ENCODE measurements at places on chromosomes 16 and 17.

- no peak for DNase-seq
Observed at GRCh38 chr16:66167564-66168291, 198.8 kb upstream of the CDH5 start.

DNA sequence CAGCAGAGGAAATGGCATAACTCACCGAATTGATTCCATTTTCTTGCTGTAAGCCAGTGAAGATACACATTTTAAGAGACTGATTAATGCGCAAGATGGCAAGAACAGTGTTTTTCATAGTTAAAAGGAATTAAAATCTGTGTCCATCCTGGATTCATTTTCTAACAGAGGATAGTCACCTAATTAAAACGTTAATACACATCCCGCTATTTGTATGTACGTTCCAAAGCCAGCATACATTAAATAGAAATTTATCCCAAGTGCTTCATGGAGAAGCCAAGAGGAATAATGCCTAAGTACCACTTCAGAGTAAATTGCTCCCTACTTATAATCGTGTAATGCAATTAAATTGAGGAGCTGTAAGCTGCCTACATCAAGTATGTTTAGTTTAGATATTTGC is 49.9 kb downstream of the RBFOX1 start:
- no peak for DNase-seq

DNA sequence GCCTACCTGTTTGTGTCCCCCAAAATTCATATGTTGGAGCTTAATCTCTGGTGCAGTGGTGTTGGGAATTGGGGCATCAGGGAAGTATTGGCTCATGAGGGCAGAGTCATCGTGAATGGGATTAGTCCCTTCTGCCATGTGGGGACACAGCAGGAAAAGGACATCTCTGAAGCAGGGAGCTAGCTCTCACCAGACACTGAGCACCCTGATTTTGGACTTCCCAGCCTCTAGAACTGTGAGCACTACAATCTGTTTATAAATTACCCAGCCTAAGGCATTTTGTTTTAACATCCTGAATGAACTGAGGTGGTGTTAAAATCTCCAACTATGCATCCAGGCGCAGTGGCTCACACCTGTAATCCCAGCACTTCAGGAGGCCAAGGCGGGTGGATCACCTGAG is 206.0 kb downstream of the SEC14L1 start:
- no peak for DNase-seq

- no peak for DNase-seq
Observed at GRCh38 chr17:10793816-10794215, 10.1 kb downstream of the TMEM238L start.

- no peak for DNase-seq
Observed at GRCh38 chr16:15925631-15926030, 23.8 kb upstream of the ABCC1 start.

DNA sequence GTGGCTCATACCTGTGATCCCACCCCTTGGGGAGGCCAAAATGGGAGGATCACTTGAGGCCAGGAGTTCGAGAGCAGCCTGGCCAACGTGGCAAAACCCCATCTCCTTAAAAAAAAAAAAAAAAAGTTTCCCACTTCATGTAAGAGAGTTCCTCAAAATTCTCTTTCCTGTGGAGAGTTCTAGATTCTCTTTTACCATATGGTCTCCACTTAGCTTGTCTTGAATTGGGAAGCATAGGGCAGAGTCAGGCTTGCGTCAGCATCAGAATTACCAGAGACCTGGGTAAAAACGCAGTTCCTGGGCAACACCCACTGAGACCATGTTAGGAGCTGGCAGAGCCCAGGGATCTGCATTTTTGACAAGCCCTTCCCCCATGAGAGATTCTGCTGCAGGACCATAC is 158.4 kb downstream of the CCDC182 start:
- DNase-seq, result no peak

DNA sequence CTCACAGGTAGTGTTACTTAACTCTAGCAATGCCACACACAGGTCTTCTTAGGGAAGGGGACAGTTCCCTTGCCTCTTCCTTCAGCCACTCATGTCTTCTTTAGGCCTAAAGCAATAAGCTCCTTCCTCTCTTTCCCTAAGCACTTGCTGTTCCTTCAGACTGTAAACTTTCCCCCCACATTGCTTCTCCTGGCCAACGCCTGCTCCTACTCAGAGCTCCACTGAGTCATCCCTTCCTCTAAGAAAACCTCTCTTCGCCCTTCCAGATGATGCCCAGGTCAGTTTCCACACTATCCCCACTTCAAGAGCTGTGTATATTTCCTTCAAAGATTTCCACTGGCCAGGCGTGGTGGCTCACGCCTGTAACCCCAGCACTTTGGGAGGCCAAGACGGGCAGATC is 12.5 kb upstream of the EPOP start:
- DNase-seq, result no peak

GRCh38 chr16:65829076-65829475 is 537.4 kb upstream of the CDH5 start:
- DNase-seq, result no peak

DNA sequence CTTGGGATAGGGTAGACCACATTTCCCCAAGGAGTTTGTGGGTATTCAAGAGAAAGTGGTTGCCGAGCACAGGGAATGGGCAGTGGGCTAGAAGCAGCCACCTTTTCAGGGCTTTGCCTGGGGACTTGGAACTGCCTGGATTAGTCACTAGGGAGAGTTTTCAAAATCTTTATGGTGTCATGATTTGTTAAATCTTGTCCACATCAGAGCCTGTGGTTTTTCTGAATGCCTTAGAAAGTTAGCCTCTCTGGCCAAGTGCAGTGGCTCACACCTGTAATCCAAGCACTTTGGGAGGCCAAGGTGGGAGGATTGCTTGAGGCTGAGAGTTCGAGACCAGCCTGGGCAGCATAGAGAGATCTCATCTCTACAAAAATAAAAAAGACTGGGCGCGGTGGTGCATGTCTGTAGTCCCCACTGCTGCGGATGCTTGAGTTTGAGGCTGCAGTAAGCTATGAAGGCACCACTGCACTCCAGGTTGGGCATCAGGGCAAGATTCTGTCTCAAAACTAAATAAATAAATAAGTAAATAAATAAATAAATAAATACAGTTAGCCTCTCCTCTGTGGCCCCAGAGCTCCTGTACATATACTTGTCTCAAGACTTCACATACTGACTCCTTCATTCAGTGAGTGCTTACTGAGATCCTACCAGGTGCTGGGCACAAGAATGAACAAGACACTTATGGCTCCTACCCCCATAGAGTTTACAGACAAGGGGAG is 76.3 kb upstream of the HNF1B start:
- DNase-seq, result no peak

DNA sequence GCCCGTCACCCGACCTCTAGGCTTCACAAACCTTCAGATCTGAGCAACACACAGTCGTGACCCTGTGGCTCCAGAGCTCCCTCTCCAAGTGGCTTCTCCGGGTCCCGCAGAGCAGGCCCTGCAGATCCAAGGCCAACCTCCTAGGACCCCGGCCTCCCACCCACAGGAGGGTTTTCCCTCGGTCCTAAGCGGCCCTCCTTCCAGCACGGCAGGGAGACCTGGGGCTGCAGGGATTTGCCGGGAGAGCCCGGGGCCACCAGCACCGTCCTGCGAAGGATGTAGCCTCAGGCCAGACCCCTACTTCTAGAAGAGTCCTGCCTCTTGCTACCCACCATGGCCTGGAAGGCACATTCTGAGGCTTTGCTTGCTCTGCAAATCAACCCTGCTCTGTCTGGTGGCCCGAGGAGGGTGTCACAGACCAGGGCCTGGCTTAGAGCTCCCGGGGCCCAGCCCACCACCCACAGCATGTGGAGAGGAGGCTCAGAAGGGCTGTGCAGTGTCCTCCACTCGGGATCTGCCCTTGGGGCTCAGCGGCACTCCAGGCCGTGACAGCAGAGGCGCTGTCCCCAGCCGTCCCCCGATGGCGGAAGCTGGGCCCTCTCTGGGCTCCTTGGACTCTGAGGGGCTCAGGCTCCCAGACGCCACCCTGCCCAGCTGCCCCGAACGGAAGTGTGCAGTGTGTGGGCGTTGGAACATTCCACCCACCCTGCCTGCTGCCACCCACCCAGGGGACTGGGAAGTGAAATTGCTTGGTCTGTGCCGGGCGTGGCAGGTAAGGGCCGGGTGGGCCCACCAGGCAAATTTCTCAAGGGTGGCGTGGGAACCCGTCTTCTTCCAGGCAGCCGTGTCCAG is 28.8 kb upstream of the ACSF3 start:
- no peak for DNase-seq

DNA sequence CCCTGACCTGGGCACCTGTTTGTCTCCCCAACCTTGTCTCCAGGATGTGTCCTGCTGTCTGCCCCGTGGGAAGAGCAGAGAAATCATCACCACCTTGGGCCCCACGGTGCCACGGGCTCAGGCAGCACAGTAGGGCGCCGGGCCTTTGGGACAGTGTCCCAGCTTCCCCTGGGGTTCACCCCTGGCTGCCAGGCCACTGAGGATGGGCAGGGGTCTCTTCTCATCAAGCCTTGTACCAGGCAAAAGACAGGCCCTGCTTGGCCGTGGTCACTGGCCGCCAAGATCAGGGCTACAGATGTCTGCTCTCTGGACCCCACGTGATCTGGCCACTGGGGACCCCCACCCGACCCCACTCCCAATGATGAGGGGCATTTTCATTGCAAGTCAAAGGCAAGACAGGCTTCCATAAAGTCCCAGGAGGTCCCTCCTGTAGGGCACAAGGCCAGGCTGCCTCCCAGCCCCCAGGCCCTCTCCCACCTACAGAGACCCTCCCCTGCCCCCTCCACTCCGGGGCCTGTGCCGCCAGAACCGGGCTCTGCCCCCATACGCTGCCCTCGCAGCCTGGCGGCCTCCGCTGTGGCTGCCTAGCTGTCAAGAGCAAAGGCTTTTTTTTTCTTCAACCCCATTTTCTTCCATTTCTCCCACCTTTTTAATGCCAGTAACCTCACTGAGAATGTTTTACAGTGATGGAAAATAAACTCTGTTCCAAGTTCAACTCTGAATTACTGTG is 14.5 kb downstream of the DNAAF8 start:
- no peak for DNase-seq

GRCh38 chr16:29909391-29909790 is 9.1 kb downstream of the ASPHD1 start:
- no peak for DNase-seq

- DNase-seq, result no peak
Observed at GRCh38 chr16:4257646-4258556, 14.9 kb downstream of the TFAP4 start.

GRCh38 chr17:56141046-56141839 is 12.0 kb upstream of the ANKFN1 start:
- no peak for DNase-seq

- DNase-seq, result no peak
Observed at GRCh38 chr17:18028114-18028951, 10.6 kb downstream of the ATPAF2 start.

DNA sequence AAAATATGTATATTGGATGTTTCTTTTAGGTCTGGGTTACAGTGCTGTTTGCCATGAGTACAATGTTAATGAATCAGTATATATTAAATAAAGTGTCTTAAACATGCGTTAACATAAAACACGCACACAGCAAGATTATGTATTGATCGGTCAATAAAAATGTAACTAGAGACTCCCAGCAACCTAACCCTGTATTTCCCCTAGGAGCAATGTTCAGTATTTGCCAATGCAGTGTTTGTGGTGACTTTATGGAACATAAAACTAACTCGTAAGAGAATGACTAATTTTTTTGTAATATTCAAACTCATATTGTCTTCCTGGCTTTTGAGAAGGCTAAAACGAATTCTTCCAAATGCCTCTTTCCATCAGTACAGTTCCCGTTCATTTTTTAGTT is 22.5 kb downstream of the PRKAR1A start:
- DNase-seq, result no peak

GRCh38 chr16:17359788-17360390 is 110.9 kb downstream of the XYLT1 start:
- no peak for DNase-seq

GRCh38 chr17:48753794-48754499 is 25.4 kb upstream of the HOXB13 start:
- DNase-seq, result no peak

- DNase-seq, result no peak
Observed at GRCh38 chr17:15456496-15456895, 10.9 kb downstream of the CDRT4 start.

GRCh38 chr17:32276171-32276601 is 10.6 kb downstream of the RHBDL3 start:
- DNase-seq, result no peak

- DNase-seq, result no peak
Observed at GRCh38 chr16:86258713-86259112, 251.6 kb upstream of the FOXF1 start.

GRCh38 chr17:59496178-59496577 is 69.2 kb upstream of the DHX40 start:
- DNase-seq, result no peak

GRCh38 chr17:42286411-42287221 is 1.7 kb upstream of the STAT5A start:
- no peak for DNase-seq

DNA sequence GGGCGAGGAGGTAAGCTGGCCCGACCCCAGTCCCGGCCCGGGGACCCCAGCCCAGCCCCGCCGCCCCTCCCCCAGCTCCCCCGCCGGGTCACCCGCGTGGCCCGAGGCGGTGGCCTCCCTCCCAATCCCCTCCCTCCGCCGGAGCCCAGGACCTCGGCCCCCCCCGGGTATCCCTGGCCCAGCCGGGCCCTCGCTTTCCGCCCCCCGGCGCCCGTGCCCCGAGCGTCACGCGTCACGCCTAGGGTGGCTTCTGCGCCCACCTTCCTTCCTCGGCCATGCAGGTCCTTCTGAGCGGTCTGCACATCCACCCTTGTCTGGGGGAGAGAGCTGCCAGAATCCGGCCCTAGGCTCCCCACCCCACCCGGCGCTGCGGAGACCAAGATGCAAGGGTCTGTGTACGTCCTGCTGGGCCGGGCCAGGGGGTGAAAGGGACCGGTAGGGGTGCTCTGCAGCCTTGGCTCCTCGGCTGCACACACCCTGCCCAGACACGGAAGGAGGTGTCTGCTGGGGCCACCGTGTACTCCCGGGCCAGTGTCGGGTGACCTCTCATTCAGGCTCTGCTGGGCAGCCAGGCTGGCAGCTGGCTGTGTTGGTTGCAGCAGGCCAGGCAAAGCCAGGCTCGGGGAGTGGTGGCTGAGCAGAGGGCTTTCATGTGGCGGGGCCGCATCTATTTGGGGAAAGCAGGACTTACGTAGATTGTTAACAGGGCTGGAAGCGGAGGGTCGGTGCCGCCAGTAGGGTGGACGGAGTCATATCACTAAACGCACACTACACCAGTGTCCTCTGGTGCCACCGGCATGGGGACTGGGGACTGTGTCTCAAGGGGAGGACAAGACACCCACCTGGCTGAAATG is 754 bp downstream of the RAB11FIP4 start:
- no peak for DNase-seq

- no peak for DNase-seq
Observed at GRCh38 chr16:66054095-66054494, 312.4 kb upstream of the CDH5 start.

DNA sequence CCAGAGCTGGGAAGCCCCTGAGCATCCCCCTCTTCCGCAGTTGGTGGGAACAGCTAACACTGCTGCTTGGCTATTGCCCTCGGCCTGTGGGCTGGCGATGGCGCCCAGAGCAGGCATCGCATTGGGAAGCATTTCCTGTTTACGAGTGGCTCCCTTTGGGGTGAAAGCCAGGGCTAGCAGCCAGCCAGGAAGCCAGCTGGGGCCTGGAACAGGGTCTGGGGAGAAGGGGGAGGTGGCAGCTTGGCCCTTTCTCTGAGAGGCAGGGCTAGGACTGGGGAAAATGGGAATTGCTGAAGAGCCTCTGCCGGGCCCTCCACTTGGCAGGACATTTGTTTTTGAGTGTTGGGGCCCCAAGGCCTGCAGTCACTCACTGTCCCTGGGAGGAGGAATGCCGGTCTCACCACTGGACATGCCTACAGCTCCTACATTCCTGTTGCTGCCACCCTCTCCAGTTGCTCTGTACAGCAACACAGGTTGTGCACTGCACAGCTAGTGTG is 2.4 kb upstream of the MTSS2 start:
- peak; percentile 14 for DNase-seq
